ENCODE measurements at places on chromosomes 6 and 20. TPM values are rescaled to one million over a fixed set of nuclear protein-coding genes. Genes with fewer than 3 reads are reported as not detected.

RUNX2 gene
- 0.66 TPM for total RNA-seq

UNC93A gene
- total RNA-seq, result not detected

FLRT3 gene
- total RNA-seq, result 4.6 TPM

RAET1G gene
- total RNA-seq, result not detected

C6orf52 gene
- total RNA-seq, result not detected

CD40 gene
- total RNA-seq, result 13.3 TPM

DNA sequence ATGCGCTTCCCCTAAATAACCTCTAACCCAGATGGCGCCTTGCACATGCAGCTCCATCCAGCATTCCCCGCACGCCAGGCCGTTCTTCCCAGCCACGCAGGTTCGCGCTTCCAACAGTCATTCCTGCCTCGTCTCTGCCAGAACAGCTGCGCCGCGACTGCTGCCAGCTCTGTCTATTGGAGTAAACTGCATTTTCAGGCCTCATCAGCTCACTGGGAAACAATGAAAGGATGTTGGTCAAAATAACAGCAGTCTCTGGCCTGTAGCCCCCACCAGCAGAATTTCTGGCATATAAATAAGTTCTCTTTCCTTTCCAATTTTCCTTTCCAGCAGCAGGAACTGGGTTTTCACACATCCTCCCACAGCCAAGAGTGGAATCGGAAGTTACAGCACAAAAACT, 14.6 kb downstream of the NRSN1 start:
- DNase-seq, result no peak

- DNase-seq, result no peak
Measured at GRCh38 chr6:136895901-136896300, 26.2 kb upstream of the SLC35D3 start.

DNA sequence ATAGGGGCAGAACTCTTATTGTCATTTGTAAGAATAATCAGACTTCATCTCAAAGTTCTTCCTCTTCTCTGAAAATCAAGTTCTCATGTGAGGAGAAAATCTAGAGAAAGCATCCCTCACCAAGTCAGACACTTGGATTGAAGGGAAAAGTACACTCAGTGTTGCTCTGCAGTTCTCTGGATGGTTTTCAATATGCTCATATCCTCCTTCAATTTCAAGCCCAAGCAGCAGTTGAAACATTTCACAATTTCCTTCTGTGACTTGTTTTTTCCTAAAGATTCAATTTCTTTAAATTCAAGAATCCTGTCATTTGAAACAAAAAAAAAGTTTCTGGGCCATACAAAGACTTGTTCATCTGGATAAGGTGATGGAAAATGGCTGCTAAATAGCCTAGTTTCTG, 140.2 kb upstream of the AHI1 start:
- no peak for DNase-seq

DNA sequence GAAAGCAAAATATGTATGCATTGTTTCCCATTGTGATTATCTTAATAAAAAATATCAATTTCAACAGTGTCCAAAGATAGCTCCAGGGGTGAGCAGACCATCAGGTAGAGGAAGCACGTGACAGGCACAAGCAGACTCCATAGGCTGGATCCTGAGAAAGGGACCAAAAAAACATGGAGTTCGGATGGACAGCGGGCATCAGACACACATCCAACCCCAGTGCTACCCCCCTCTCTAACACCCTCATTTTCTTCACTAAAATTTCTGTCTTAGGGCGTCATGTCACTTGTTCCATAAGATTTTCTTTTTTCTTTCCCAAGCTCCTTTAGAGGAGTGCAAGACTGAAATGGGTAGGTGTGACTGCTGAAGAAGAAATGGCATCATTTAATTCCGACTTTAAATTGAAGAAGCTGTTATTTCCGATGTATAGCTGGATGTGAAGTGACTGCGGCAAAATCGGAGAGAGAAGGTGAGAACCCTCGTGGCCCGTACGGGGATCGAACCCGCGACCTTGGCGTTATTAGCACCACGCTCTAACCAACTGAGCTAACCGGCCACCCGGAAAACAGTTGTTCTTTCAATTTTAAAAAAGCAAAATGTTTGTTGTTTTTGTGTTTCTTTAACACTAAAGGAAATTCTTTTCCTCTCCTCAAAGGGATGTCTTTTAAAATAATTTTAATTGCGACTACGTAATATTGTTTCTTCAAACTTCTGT, 10.3 kb upstream of the PRSS16 start:
- DNase-seq, result peak; percentile 69

- DNase-seq, result no peak
Measured at GRCh38 chr6:158361961-158362669, 49.9 kb downstream of the TULP4 start.

DNA sequence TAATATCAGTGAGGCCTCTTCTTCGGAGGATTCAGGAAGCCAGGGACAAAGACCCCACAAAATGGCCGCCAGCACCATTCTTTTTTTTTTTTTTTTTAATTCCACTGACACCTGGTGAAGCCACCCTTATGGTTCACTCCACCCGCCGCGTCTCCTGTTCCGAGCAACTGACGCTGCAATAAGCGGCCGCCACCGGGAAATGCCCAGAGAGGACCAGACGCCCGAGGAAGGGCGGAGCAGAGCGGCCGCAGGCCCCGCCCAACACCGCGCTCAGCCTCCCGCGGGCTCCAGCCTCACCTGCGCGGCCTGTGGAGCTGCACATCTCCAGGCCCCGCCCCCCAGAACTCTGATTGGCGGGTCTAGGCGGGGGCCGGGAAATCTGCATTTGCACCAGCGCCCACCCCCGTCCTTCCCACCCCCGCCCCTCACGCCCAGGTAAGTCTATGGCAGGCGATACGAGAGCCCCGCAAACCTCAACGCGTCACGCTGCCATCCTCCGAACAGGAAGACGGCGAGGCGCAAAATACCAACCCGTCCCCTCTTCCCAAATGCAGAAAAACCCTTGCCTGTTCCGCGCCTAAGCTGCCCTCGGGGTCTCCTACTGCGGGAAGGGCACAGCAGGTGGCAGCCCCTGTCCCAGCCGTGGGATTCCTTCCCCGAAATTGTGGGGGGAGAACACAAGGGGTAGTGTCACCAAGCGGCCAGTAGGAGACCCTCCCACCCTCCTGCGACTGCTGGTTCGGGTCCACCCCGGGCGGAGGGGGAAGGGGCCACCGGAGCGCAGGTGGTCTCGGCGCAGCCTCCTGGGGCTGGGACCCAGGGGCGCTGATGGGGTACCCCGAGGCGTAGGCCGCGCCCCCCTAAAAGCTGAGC, 960 bp downstream of the ATP9A start:
- DNase-seq, result peak; percentile 100

DNA sequence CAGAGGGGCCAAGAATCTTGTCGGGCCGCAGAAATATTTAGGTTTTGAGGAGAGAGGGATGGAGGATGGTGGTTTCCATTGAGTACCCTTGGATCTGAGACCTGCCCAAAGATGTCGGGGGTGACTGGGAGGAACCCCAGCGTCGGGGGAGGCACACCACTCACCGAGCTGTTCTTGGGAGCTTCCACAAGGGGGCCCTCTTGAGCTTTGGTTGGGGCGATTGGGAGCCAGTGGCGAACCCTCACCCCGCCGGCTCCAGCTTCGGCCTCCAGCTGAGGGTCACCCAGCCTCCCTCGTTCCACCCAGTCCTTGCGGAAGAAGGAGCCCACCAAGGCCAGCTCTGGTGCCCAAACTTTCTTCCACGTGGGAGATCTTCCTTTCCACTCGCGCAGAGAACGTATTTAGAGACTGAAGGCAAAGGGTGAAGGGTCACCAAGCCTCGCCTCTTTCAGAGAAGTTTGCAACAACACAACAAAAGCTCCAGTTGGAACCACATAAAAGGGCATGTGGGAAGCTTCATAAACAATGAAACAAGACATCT, 33.6 kb downstream of the APCDD1L start:
- DNase-seq, result peak; percentile 61

GRCh38 chr6:5275497-5275896, 14.2 kb downstream of the FARS2 start:
- no peak for DNase-seq

- DNase-seq, result no peak
Measured at GRCh38 chr6:45454008-45454911, 76.5 kb upstream of the SUPT3H start.

DNA sequence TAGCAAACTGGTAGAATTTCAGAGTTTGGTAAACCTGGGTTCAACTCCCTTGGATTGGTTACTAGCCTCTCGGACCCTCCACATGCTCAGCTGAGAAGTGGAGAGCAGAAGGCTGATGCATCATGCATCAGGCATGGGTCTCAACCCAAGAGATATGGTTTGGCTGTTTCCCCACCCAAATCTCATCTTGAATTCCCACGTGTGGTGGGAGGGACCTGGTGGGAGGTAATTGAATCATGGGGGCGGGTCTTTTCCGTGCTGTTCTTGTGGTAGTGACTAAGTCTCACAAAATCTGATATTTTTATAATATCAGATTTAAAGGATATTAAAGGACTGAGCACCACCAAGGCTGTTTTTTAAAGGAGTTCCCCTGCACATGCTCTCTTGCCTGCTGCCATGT, 75.1 kb downstream of the PPP1R3G start:
- no peak for DNase-seq

DNA sequence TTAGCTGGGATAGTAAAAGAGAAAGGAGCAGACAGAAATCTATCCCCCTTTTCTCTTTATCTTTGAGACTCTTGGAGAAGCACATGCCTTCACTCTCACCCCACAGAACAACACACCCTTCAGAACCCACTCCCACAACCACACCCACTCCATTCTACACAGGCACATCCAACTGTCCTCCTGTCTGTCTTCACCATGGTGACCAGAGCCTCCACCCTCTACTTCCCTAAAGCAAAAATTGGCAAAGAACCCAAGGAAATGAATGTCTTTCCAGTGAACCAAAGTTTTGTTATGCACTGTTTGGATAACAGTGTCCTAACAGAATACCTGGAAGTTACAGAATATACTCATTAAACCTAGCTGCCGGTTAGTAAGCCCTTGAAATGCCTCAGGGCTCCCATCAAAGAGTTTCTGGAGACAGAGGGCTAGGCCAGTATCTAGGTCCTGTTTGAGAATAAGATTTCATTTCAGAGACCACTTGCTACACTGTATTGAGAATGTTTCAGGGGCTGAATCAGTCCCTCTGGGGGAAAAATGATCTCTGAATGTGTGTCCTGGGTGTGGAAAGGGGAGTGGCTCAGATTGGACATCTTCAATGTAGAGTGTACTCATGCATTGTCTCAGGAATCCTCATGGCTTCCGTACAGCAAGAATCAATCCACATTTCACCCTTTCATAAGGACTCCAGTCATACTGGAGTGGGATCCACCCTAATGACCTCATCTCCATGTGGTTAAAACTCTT, 101.1 kb downstream of the LY86 start:
- DNase-seq, result no peak

DNA sequence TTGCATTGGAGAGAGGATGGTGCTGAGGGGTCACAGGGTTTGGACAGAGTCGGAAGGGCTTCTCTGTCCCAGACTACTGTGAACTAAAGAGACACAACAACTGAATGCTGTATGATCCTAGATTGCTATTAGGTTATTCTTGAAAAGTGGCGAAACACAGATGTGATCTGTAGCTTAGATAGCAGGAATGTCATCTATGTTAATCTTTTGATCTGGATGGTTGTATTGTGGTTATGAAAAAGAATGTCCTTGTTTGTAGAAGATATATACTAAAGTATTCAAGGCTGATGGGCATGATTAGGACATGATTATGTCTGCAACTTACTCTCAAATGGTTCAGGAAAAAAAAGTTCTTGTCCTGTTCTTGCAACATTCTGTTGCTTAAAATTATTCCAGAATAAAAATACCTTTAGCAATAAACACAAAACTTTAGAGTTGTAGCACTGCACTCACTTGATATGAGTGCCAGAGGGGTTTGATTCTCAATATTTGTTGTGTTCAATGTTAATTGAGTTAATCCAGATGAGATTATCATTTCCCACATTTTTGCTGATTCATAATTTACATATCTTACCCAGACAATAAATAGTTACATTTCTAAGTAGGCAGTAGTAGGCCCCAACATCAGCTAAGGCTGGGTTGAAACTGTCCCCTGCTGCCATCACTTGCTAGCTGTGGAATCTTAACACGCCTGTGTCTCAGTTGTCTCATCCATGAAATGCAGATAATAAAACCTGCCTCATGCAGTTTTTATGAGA, 645.2 kb downstream of the KIF16B start:
- DNase-seq, result no peak

DNA sequence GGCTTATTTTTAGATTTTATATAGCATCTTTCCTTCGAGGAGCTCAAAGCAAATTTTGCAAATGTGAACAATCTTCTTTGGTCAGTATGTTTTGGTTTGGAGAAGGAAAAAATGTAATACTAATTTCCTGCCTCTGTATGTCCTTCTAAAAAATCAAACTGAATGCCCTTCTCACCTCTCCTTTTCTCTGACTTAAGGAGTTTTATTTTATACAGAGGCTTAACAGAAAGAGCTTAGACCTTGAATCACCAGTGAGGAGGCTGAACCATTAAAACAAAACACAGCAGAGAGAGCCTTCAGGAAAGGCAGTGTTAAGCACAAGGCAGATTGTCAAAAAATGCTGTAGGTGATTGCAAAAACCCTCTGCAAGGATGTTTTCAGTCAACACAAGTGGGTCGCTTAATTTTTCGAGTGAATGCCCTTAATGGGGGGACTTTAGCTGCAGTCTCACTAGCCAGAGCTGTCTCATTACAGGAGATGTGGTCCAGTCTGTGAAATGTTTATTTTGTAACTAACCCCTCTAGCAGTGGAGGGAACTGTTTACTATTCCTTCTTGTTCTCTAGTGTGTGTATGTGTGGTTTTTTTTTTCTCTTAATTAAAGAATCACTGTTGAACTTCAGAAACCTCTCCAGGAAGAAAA, 481.3 kb upstream of the CITED2 start:
- no peak for DNase-seq

Data from Calu3 (cell line).